Dermis blood vessel endothelial cell (primary cell): ENCODE measurements at places on chromosomes 12 and 14. TPM values are rescaled to one million over a fixed set of nuclear protein-coding genes. Genes with fewer than 3 reads are reported as not detected.

SRRM4 gene
- total RNA-seq = not detected in 2 replicates

- no peak for DNase-seq
Measured at GRCh38 chr12:54565986-54566544, 16.7 kb downstream of the PDE1B start.

GRCh38 chr12:124162151-124163110 is 132.5 kb upstream of the RFLNA start:
- no peak for DNase-seq

DNA sequence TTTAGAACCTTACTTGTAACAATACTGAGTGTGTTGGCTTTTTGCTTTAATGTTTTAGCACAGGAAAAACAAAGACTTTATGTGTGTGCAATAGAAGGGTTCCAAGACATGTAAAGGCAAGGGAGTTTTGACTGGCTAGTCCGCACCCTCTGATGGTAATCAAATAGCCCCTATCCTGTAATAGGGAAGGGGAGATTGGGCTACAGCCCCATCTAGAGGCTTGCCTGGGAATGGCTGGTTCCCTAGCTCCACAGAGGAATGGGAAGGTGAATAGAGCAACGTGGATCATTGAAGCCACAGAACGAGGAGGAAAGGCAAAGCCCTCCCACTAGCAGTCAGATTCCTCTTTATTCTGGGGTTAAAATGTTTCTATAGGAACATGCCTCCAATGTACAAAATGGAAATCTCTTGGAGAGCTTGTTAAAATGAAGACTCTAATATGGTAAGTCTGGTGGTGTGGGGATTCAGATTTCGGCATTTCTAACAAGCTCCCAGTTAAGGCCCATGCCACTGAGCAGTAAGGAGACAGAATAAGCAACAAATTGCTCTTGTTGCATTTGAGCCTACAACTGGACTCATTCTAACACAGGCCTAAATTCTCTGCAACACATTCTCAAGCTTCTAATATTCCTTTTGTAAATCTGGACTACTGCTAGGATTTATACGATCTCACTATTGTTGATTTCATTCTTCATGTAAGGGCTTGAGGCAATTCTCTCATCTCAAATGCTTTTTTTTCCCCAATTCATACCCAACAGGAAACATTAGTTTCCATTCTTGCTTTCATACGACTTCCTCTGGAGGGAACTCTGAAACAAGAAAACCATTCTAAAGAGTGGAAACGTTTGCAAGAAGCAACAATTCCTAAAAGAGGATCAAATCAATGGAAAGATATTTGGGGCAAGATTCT is 57.1 kb downstream of the NIN start:
- peak; percentile 70 for DNase-seq

DNA sequence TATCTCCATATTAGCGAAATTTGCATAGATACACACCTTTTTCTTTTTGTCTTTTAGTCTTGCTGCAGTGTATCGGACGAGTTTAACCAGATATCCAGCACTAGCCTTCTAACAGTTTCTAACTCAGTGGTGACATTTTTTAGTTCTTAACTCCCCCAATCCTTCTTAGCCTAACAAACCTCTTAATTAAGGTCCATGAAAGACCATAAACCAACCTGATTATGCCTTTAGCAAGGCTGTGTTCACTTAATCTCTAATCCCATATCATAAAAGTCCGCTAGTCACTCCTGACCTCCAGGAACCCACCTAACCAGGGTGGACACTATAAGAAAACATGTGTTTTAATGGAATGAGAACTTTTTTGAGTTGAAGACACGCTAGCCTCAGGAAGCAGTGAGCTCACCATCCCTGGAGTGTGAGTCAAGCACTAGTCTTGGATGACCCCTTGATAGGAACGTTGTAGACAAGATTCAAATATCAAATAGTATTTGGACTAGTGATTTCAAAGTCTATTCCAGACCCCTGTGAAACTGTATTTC is 9.5 kb downstream of the CDKN1B start:
- peak; percentile 85 for DNase-seq

KLRC3 gene
- not detected in 2 replicates for total RNA-seq

DNA sequence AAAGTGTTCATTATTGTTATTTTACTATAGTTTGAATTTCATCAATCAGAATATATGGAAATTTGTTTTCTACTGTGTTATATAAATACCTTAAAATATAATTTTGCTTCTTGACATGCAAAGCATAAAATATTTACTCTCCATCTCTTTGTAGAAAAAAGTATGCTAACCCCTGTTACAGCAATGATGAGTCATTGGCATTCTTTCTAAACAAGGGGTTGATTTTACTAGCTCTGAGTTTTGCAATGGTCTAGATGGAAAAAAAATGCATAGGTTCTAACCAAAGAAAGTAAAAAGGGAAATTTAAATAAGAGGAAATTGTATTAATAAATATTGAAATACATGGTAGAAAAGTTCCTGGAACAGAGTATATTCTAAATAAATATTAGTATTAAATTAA is 990.2 kb upstream of the ATXN7L3B start:
- no peak for DNase-seq

B4GALNT1 gene
- total RNA-seq = 0.14 TPM in 1 of 2 replicates, not detected in the other

GRCh38 chr12:44286336-44286735 is 450.5 kb downstream of the TMEM117 start:
- no peak for DNase-seq

ESPL1 gene
- total RNA-seq = 4.8 and 16.5 TPM in 2 replicates

LBHD2 gene
- total RNA-seq = not detected in 2 replicates

DNA sequence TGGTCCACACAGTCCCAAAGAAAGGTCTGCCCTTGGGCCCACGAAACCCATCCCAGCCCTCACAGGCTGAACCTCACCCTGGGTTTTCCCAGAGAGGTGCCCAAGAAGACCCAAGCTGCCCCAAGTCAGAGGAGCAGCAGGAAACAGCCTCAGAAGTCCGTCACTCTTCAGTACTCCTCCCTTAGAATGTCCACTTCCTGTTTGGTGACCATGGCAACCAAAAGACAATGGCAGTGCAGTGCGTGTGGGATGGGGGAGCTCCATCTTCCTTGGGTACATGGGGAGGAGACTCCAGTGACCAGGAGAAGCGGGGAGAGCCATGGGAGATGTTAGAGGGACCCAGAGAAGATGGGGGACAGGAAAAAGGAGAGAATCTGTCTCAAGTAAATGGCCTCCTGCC is 11.3 kb downstream of the SELPLG start:
- DNase-seq = peak; percentile 95

- DNase-seq = no peak
Measured at GRCh38 chr12:42660117-42660516, 70.6 kb upstream of the PRICKLE1 start.

RERG gene
- total RNA-seq = under 0.01 TPM in 1 of 2 replicates, not detected in the other

GRCh38 chr12:1318327-1319031 is 275.9 kb downstream of the FBXL14 start:
- DNase-seq = peak; percentile 13

DNA sequence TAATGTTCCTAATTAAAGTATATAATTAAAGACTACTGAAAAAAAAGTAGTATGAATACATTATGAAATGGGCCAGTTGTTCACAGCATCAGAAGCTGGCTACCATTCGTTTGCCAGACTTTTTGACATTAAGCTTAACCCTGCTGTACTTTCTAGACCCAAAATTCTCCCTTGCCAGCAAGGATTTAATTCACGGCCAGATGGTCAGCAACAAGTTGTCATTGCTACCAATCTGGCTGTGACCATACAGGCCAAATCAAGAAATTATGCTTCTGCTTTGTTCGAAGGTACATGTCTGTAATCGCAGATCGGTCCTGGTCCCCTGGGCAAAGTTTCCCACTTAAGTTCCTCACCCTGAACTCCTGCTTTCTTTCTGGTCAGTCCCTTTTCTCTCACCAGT is 217.7 kb upstream of the ATXN7L3B start:
- DNase-seq = no peak

TMTC1 gene
- total RNA-seq = 12.9 and 19.2 TPM in 2 replicates

DNA sequence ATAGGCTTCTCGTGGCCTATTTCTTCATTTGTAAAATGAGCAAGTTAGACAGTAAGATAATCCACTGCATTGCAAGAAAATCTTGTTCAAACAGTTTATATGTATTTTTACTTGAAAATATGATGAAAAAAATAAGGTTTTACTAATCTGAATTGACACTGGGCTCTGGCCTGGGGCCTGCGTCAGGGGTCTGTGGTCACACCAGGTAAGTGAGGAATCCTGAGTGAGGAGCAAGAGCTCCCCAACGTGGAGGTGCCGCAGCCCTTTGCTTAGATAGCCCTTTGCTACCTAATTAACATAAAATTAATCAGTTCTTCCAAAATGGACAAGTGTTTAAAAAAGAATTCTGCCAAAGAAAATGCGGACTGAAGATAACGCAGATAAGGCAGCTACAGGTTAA is 39.1 kb upstream of the STAB2 start:
- no peak for DNase-seq

METTL3 gene
- 63.9 and 112 TPM in 2 replicates for total RNA-seq

B4GALNT3 gene
- total RNA-seq = 0.05 TPM in 1 of 2 replicates, not detected in the other

- DNase-seq = peak; percentile 73
Measured at GRCh38 chr12:12927211-12928079, 24.5 kb downstream of the GPRC5D start.

DNA sequence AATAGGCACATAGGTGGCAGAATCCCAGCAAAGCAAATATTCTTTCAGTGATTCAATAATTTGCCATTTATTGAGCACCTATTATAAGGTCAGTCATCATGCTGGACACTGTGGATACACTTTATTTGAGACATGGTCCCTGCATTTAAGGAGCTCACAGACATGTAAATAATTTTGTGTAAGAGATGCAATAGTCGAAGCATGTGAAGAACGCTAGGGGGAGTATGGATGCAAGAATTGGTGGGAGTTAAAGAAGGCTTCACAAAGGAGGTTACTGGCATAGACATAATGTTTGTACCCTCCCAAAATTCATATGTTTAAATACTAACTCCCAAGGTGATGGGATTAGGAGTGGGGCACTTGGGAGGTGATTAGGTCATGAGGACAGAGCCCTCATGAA is 260.6 kb upstream of the GARIN6 start:
- no peak for DNase-seq

DNA sequence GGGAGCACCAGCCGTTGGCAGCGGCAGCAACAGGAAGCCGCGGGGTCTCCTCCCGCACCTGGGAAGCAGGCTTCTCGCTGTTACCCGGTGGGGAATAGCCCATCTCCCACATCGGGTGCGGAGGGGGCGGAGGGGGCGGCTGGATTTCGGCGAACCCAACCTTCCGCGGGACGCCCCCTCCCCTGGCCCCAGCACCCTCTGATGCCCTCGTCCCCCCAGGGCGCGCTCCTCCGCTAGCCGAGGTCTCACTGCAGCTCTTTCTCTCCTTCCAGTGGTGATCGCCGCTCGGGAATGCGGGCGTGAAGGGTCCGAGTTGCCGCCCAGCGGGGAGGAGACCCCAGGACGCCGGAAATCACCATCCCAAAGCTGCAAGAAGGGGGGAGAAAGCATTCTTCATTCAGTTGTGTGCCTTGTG is 303 bp downstream of the SAMD4A start:
- DNase-seq = peak; percentile 44

- DNase-seq = no peak
Measured at GRCh38 chr12:75790219-75790618, 241.4 kb downstream of the PHLDA1 start.

VDR gene
- under 0.01 and 0.47 TPM in 2 replicates for total RNA-seq

DNA sequence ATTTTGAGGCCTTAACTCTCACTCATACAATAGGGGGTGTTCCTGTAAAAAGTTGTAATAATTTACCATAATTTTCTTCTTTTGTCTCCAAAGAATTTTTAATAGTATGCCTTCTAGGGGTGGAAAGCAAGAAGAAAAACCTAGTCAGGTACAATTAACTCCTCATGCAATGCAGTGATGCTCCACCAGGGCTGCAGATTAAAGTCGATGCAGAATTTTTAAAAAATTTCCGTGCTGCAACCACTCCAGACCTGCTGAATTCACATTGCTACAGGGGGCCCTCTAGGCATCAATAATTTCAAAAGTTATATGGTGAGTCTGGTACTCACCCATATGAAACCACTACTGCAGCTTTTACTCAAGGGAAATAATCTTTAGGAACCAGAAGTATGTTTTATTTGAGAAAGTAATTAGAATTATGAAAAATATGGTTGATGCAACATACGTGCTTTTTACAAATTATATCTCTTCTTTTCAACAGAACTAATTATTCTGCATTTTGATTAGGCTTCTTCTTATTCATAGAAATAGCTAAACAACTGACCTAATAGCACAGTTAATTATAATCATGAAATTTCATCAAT is 353.2 kb downstream of the BCAT1 start:
- no peak for DNase-seq

CDKL1 gene
- total RNA-seq = 15.0 and 43.6 TPM in 2 replicates

DNA sequence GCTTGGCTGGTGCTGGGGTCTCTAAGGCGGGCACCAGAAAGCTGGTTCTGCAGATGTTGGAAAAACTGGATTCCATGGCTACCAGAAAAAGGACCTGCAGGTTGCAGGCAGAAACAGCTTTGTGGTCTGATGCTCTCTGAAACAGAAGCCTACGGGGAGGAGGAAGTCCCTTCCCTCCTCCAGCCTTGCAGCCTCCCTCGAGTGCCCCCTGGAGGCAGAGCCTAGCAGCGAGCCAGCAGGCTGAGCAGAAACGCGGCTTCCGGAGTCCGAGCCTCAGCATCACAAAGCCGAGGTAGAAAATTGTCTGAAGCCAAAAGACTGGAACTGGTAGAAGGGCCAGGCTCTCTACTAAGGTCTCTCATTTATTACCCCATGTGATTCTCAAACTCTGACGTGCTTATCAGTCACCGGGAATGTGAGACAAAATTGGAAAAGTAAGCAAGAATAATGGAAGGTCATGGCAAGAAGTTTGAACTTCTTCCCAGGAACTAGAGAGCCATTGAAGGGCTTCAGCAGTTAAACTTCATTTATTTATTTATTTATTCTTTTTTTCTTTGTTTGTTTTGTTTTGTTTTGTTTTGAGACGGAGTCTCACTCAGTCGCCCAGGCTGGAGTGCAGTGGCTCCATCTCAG is 82.2 kb upstream of the CPSF6 start:
- peak; percentile 83 for DNase-seq

GRCh38 chr12:104704224-104704779 is 247.6 kb downstream of the CHST11 start:
- no peak for DNase-seq

PLBD1 gene
- 0.34 and 1.4 TPM in 2 replicates for total RNA-seq

DNA sequence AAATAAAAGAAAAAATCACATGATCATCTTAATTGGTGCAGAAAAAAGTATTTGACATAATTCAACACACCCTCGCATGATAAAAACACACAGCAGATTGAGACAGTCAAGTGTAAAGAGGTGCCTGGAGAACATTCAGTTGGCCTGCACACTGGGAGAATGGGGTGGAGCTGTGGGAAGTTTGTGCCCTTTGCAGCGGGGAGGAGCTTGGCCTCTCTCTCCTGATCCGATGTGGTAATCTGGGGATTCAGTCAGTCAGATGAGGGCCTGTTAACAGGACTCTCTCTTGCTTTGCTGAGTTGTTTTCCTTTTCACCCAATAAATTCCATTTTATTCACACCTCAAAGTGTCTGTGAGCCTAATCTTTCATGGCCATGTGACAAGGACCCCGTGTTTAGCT is 5.9 kb downstream of the SERPINA6 start:
- DNase-seq = no peak

GRCh38 chr12:77630344-77630743 is 200.3 kb upstream of the NAV3 start:
- no peak for DNase-seq

DNA sequence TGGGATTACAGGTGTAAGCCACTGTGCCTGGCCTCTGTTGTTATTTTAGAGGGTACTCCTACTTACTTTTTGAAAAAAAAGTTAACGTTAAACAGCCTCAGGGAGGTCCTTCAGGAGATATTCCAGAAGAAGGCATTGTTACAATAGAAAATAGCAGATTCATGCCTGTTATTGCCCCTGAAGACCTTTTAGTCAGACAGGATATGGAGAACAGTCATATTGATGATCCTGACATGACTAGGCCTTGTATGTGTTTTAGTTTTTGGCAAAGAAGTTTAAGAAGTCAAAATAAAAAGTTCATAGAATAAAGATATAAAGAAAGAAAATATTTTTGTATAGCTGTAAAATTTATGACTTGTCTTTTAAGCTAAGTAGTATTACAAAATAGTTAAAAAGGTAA is 45.3 kb downstream of the WASHC3 start:
- DNase-seq = peak; percentile 8
